ENCODE measurements at places on chromosomes 16 and 17. TPM values are rescaled to one million over a fixed set of nuclear protein-coding genes. Genes with fewer than 3 reads are reported as not detected.
A peak's percentile ranks its signal among the peaks of the same experiment; 100 is the strongest.

DNA sequence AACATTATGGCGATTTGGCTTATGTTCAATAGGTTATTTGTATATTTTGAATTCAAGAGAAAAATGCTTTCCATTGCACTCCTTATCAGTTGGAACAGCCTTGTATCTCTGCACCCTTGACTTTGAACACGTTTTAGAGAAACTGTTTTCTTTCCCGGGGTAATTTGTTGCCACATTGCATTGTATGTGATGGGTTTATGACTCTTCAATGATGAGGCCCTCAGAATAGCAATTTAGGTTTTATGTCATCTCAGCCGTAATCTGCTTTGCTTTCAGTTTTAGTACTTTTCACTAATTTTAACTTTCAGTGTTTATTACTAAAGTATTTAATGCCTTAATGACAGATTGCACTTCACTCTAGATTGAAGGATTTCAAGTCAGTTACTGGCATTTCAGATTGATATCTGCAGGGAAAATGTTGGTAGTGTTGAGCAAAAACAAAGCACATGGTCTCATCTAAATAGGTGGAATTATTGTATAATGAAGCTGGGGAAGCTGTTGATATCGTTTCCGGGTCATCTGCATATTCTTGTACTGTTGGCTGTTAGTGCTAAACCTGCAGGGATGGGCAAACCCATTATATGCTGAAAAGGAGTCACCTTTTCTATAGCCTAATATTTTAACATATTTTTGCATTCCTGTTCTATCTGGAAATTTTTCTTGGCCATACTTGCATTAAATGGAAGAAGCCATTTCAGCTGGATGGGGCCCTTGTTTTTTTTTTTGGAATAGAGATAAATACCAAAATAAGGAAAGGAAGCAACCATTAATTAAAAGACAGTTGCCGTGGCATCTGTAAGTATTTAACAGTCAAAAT lies 2.0 kb downstream of the LUC7L3 start:
- no peak for DNase-seq

GRCh38 chr17:36675250-36675649 lies 73.9 kb downstream of the MRM1 start:
- DNase-seq = peak; percentile 77

DNA sequence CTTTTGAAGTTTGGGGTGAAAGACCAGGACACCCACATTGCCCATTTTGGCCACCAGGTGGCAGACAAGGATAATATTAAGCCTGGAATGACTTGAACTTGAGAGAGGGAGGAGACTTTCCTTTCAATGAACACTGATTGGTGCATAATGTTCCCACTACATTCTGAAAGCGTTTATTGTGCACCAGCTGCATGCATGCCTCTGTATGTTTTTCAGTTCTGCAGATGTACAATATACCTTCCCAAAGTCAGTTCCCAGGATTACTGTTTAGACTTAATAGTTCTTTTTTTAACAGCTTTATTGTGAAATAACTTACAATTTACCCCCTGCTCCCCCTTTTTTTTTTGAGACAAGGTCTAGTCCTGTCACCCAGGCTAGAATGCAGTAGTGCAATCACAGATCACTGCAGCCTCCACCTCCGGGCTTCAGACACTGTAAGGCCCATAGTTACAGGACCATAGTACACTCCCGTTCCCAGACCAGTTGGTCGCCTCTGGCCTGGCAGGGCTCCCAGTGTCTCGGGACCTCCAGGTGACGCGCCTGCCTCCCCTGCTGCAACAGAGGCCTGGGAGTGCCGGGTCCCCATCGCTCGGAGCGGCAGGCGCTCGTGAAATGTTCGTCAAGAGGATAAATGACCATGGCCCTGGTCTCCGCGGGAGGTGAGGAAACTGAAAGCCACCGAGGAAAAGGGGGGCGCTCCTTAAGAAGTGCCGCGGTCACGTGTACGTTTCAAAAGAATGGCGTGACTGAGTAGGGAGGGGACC lies 12.2 kb downstream of the CES2 start:
- peak; percentile 88 for DNase-seq

DNA sequence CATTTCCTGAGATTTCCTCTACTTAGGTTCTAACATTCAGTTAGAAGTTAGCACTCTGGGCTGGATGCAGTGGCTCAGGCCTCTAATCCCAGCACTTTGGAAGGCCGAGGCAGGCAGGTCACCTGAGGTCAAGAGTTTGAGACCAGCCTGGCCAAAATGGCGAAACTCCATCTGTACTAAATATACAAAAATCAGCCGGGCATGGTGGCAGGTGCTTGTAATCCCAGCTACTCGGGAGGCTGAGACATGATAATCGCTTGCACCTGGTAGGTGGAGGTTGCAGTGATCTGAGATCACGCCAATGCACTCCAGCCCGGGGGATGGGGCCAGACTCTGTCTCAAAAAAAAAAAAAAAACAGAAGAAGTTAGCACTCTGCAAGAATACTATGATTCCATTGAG lies 1430.9 kb downstream of the CDH11 start:
- no peak for DNase-seq

Gene SMIM36
- not detected for total RNA-seq

Gene TEX14
- total RNA-seq = 0.96 TPM

Gene AKTIP
- total RNA-seq = 53.3 TPM

Gene TSPAN10
- total RNA-seq = 0.43 TPM
